Activated naive CD4-positive, alpha-beta T cell treated with anti-CD3 and anti-CD28 coated beads, Interleukin-2, amount 50 U/mL, for 72 hours (primary cell): ENCODE measurements at places on chromosomes 1 and 21. TPM values are rescaled to one million over a fixed set of nuclear protein-coding genes. Genes with fewer than 3 reads are reported as not detected.

ENSA gene
- 183 TPM for total RNA-seq

DNA sequence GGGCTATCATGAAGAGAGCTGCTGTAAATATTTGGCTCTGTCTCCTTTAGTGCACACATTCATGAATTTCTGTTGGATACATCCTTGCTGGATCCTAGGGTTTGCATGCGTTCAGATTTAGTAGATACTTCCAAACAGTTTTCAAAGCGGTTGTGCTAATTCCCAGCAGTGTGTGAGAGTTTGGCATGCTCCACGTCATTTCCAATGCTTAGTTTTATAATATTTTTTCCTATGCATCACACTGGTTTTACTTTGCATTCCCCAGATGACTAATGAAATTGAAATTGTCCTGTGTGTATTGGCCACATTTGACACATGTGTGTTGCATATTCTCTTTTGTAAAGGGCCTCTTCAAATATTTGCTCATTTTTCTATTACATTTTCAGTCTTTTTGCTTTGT lies 18.5 kb upstream of the AADACL3 start:
- no peak for DNase-seq

GRCh38 chr1:47557066-47557465 lies 119.2 kb downstream of the FOXD2 start:
- DNase-seq, result no peak

DNA sequence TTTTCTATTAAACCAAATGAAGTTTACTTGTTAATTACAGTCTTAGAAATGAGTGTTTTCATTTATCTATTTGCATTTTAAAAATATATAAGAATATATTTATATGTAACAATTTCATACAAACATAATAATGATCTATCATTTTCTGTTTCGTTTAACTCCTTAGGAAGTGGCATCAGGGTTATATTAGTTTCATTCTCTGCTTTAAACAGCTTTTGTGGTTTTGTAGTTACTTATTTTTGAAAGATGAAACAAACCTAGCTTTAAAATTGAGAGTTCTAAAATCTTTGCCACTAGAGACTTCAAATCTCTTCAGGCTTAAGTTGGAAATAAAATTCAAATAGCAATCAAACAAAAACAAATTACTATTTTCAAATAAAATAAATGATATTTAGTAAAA lies 2110.6 kb downstream of the MRPL39 start:
- DNase-seq, result no peak
